ENCODE measurements at places on chromosomes 3 and 15.

DNA sequence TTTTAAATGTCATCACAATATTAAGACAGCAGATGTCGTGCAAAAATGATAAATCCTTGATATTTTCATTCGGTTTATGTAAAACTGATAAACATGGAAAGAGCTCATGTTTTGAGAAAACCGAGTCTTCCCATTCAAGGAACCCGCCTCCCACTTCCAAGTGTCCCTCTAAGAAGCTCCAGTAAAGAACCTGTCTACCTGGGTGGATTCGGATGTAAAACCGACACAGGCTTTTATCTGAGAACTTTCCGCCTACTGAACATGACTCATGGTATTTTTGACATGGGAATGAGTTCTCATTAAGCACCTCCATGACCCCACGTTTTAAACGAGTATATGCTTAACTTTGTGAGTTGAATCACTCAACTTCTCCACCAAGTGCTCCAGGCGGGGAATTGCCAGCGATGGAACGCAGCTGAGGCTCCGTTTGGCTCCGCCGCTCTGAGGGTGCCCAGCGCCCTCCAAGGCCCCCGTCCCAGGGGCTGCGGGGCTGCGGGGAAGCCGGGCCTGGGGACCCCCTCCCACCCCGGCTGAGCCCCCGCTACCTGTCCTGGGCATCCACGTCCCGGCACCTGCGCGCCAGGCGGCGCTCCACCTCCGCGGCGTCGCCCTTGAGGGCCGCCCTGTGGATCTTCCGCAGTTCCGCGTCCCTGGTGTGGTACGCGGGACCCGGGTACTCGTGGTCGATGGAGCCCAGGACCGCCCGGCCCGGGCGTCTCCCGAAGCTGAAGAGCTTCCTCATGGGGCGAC is 119.9 kb downstream of the LMLN start:
- DNase-seq = peak; percentile 8

DNA sequence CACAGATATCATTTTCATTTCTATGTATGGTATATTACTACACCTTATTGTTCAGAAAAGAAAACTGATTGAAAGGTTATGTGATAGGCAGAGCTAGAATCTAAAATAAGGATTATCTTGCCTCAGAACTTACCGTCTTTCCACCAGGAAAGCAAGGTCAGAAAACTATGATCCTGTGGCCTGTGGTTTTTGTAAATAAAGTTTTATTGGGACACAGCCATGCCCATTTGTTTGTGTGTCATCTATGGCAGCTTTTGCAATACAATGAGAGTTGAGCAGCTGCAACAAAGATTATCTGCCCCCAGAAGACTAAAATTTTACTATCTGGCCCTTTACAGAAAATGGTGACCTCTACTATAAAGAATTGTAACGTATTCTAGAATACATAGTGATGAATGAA is 314.7 kb upstream of the SLCO3A1 start:
- DNase-seq = no peak

- no peak for DNase-seq
Measured at GRCh38 chr3:150635076-150635475, 32.0 kb downstream of the SELENOT start.

GRCh38 chr15:41669701-41670100 is 9.5 kb downstream of the MGA start:
- no peak for DNase-seq

GRCh38 chr15:64842986-64843561 is 1.4 kb downstream of the PLEKHO2 start:
- no peak for DNase-seq

- DNase-seq = no peak
Measured at GRCh38 chr15:79606831-79607355, 174.8 kb downstream of the MINAR1 start.

DNA sequence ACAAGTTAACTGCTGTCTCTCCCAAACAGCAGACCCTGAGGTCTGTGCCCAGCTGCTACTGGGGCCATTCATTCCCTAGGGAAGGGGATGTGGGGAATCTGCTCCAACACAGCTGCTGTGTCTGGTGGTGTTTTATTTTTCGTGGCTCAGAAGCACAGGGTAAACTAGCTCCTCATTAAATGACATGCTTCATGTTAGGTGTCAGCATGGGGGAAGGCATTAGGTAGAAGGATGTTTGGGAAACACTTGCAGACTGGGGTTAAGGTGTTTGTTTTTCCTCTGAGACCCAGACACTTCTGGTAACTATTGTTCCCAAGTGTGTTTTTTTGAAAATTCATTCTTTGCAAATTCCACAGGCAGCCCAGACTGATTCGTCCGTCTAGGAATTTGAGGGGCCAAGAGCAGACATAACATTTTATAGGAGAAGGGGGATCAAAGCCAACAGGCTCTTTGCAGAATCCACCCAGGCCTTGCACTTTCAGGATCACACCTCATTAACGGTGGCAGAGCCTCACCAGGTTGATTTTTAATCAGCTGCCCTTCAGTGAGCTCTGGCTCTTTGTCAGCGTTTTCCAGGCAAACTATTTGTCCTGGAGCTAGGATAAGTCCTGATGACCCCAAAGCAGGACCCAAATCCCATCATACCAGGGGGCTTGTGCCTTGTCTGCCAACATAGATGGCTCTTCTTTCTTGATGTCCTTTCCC is 65.4 kb upstream of the ITGA11 start:
- no peak for DNase-seq

GRCh38 chr3:151265866-151266265 is 12.5 kb downstream of the P2RY14 start:
- DNase-seq = no peak

DNA sequence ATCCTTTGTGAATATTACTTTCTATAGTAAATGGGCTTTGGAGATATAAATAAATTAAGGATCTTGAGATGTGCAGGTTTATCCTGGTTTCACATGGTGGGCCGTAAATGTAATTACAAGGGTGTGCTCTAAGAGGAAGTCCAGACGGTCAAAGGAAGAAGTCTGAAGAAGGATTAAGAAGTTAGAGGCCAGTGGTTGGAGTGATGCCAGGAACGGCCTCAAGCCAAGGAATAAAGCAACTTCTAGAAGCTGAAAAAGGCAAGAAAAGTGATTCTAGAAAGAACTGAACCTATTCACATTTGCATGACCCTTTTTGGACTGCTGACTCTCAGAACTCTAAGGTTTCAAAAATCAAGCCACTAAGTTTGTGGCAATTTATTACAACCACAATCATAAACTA is 981.3 kb upstream of the ALCAM start:
- DNase-seq = no peak

GRCh38 chr15:68994149-68994548 is 20.3 kb upstream of the NOX5 start:
- no peak for DNase-seq

DNA sequence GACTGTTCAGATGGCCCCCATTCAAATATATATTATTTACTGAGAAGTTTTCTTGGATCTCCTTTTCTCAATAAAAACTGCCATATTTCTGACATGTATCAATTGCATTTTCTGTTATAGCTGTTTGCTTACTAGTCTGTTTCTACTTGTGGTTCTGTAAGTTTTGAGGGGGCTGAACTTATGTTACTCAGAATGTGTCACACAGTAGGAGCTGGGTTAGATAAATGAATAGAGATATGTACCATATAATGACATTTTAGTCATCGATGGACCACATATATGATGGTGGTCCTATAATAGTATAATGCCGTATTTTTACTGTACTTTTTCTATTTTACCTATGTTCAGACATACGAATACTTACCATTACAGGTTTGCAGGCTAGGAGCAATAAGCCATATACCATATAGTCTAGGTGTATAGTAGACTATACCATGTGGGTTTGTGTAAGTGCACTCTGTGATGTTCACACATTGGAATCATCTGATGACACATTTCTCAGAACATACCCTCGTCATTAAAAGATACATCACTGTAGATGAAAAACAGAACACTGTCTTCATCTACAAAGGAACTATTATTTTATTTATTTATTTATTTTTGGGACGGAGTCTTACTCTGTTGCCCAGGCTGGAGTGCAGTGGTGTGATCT is 22.3 kb downstream of the PPP4R2 start:
- no peak for DNase-seq

DNA sequence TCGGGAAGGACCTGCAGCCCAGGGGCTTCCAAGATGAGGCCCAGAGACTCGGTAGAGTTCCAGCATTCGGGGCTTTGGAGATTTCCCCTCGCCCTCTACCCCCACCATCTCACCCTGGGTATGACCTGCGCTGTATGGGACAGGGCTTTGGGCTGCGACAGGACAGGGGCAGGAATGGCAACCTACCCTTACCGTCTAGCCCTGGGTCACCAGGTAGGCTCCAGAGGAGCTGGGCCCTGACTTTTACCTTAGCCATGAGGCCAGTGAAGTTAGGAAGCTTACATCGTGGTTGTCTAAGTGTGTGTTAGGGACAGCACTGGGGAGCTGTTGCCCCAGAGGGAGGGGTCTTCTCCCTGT is 683 bp downstream of the PPM1M start:
- DNase-seq = no peak

- DNase-seq = no peak
Measured at GRCh38 chr3:177498037-177498857, 301.0 kb upstream of the TBL1XR1 start.

GRCh38 chr3:193548406-193548805 is 6.3 kb downstream of the ATP13A4 start:
- no peak for DNase-seq

DNA sequence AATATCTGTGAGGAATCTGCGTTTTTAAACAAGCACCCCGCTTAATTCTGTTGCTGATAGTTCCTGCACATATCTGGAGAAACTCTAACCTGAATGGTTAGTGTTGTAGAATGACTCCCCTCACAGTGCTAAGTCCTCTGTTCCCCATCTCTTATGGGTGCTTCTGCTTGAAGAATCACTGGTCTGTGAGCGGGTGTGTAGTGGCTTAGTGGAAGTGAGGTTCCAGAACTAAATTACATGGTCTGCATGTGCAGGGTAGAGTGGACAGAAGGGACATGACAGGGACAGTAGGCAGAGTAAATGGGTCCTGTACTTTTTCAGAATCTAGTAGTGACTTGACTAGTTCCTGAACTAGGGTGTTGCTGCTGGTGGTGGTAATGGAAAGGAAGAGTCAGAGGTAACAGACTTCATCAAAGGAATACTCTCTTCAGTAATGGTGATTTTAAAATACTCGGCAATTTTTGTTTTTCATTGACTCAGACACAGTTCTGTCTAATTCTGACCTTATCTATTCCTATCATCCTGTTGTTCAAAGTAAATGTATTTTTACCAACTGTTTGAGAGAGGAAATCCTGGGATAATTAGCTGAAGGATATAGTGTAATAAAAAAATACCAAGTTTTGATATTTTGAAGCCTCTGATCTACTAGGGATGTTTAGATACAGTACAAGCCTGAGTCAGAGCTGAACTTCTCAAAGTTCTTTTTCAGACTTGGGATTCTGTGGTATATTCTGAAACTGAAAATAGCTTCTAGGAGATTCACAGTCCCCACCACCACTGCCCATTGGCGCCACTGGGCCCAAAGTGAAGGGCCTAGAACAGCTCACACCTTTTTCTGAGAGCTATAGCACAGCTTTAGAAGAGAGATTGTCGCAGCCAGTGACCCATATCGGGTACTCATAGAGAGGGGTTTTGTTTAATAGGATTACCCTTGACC is 55.5 kb downstream of the FNDC3B start:
- DNase-seq = no peak

GRCh38 chr3:4581498-4581897 is 88.3 kb downstream of the ITPR1 start:
- no peak for DNase-seq

- no peak for DNase-seq
Measured at GRCh38 chr3:23959135-23959900, 14.2 kb downstream of the NR1D2 start.

- no peak for DNase-seq
Measured at GRCh38 chr3:65196663-65197062, 508.9 kb upstream of the ADAMTS9 start.

DNA sequence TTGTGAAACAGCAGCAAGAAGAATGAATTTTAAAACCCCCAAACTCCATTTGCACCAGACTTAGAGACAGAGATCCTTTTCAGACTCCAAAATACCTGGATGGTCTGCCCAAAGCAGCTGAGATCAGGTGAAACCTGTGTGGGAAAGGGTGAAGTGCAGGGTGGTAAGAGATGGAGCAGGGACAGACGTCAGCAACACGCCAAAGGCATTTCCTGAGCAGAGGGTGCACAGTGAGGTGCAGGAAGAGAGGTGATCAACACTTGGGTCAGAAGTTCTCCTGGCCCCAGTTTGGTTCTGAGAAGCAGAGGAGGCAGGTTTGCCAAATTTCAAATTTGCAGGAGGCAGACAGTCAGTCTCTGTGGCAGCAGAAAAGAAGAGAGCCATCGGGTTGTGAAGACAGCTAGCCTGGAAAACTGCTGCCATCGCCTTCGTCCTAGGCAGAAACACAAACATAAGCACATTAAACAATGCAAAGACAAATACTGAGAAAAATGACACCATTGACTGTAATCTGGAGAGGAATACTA is 9.8 kb downstream of the CCR4 start:
- peak; percentile 35 for DNase-seq

DNA sequence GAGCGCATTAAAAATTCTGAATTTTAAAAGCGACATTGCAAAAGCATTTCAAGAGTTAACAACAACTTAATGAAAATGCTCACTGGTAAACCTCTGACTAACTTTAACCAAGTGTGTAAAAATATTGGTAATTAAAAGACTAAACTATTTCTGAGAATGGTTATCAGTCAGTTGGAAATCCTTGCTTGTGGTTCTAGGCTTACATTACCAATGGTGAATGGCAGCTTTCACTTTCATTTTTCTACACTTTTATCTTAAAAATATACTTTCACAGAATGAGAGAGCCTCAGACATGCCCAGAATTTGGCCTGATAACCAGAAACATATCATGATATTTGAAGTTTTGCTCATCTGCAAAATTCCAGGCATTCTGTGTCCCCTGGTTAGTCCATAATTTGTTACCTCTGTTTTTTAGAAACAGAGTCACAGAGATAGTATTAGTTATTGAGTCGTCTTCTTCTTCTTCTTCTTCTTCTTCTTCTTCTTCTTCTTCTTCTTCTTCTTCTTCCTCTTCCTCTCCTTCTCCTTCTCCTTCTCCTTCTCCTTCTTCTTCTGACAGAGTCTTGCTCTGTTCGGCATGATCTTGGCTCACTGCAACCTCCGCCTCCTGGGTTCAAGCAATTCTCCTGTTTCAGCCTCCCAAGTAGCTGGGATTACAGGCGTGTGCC is 5.5 kb upstream of the RNF111 start:
- no peak for DNase-seq

- DNase-seq = no peak
Measured at GRCh38 chr3:188006726-188007393, 147.1 kb upstream of the LPP start.
